ENCODE measurements at places on chromosomes 2 and 18. TPM values are rescaled to one million over a fixed set of nuclear protein-coding genes. Genes with fewer than 3 reads are reported as not detected.

The SIX2 gene
- not detected for total RNA-seq

The CCBE1 gene
- total RNA-seq, result 0.36 TPM

The PGAP1 gene
- 24.5 TPM for total RNA-seq

The DNER gene
- total RNA-seq, result not detected

The HRH4 gene
- 0.65 TPM for total RNA-seq

The MRO gene
- total RNA-seq, result not detected

The MC5R gene
- total RNA-seq, result not detected

The SCN2A gene
- total RNA-seq, result not detected

The FER1L5 gene
- not detected for total RNA-seq

The CNGA3 gene
- total RNA-seq, result not detected

The FHOD3 gene
- not detected for total RNA-seq

DNA sequence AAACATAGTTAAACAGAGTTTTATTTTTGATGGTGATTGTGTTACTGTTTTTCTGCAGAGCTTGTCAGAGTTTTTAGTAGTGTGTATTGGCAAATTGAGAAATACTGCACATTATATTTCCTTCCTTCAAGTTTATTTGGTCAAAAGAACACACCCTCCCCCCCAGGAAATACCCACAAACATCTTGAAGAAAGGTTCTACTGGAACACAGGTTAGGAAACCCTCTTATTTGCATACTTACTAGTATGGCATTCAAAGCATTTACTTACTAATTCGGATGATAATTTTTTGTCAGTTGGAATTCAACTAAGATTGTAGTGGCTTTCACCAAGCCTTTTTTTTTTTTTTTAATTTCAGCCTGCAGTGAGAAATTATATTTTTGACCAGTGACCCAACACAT, 9.1 kb downstream of the CAB39 start:
- DNase-seq, result no peak

DNA sequence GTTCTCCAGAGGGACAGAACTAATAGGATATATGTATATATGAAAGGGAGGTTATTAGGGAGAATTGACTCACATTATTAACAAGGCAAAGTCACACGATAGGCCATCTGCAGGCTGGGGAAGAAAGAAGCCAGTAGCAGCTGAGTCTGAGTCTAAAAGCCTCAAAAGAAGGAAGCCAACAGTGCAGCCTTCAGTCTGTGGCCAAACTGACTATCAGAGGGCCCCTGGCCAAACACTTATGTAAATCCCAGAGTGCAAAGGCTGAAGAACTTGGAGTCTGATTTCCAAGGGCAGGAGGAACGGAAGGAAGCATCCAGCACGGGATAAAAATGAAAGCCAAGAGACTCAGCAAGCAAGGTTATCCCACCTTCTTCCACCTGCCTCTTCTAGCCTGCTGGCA, 108.0 kb upstream of the LDLRAD4 start:
- DNase-seq, result no peak

GRCh38 chr18:13608791-13609532, 117.4 kb downstream of the FAM210A start:
- DNase-seq, result peak; percentile 76

GRCh38 chr2:236177604-236177966, 9.4 kb upstream of the GBX2 start:
- peak; percentile 60 for DNase-seq

DNA sequence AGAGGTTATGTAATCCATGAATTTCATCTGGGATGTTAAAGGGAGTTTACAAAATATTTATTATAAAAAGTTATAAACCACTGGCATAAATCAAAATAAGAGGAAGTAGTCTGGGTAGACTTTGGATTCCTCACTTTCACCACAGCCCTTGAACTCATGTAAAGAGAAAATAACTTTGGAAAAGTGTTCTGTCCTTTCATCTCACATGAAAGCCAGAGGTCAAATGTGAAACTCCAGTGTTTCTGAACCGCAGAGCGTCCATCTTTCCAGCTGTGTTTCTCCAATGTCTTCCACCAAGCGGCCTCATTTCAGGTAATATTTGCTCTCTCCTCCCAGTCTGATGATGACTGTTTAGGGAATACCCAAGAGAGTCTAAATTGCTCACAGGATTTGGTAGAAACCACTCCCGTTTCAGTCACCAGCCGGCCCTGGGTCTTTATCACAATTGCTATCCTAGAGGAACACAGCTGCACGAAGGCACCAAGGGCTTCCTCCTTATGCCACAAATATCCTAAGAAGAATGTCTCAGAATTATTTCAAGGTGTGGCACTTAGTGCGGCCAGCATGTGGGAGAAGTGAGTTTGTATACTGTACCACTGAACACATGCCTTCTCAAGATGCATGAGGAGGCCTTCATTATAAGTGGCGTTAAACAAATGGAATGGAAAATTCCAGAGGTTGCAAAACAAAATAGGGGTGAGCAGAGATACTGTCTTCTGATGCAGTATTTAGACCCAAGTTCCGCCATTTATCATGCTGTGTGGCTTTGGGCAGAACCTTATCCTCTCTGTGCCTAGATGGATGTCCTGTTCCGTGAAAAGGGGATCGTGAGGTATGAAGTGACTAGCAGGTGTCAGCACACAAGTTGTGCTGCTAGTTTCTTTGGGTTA, 63.8 kb downstream of the ACTR2 start:
- DNase-seq, result no peak

- no peak for DNase-seq
These were observed 62.6 kb upstream of the ASAP2 start for GRCh38 chr2:9144046-9144445.

GRCh38 chr2:28680657-28681056, 71.0 kb upstream of the PPP1CB start:
- DNase-seq, result no peak

DNA sequence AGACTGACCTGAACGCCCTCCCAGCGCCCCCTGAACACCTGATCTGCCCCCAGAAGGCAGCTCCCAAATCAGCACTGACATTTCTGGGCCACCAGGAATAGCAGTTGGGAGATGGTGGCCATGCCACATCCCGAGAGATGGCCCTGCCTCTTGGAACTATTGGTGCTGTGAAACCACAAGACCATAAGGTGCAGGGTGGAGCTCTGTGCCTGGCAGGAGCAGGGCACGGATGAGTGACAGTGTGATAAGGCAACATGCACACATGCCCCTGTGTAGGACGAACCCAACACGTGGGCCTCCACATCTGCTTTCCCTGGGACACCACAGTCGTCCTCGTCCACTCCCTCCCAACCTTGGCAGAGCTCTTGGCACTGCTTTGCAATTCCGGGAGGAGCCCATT, 26.9 kb downstream of the ANO7 start:
- no peak for DNase-seq

GRCh38 chr2:144409241-144409640, 110.7 kb downstream of the ZEB2 start:
- no peak for DNase-seq

GRCh38 chr18:53906681-53907080, 317.8 kb downstream of the MBD2 start:
- DNase-seq, result no peak

DNA sequence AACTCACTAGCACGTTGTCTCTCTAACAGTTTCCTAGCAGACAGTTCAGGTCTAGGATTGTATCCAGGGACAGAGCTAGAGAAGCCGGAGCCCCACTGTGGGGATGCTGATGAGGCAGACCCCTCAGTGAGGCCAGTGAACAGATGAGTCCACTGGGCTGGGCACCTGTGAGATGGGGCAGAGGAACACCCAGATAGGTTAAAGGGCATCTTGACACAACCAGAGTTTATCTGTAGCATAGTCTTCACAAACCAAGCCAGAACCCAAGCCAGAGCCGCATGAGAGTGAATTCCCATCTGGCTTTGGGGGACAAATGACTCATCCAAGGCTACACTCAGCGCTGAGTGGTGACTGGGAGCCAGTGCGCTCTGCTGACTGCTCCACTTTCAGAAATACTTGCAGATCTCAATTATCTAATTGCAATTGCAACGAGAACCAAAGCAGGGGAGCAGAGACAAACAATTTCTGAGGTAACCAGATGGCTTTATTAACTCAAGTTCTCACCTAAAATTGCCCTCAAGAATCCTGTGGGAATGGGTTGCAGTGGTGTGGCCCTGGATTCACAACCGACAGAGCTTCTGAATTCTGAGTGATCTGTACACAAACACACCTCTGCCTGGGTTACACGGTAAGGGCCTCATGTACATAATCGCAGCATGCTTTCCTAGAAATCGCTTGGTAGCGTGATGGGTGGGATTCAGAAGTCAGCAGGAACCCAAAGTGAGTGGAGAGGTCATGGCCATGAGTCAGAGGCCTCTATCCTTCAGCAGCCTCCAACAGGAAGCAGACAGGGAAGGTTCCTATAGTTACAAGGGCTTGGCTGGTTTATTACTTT, 48.7 kb upstream of the MSH2 start:
- DNase-seq, result no peak

DNA sequence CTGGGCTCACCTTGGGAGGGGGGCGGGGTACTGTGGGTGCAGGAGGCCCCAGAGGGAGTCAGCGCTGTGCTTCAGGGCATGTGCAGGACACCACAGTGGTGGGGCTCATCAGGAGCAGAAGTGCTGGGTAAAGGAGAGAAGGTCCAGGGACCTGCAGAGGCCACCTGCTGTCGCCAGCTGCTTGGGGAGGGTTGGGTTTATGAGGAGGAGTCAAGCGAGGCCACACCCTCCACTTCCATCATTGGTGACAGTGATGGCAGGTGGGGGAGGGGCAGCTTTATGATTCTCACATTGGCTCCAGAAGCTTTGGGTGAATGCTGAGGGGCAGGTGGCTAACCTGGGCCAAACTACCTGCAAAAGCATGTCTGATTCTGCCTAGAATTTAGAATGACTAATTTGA, 392.6 kb downstream of the HRH4 start:
- DNase-seq, result no peak

GRCh38 chr2:203887677-203888076, 20.1 kb downstream of the CTLA4 start:
- DNase-seq, result no peak

DNA sequence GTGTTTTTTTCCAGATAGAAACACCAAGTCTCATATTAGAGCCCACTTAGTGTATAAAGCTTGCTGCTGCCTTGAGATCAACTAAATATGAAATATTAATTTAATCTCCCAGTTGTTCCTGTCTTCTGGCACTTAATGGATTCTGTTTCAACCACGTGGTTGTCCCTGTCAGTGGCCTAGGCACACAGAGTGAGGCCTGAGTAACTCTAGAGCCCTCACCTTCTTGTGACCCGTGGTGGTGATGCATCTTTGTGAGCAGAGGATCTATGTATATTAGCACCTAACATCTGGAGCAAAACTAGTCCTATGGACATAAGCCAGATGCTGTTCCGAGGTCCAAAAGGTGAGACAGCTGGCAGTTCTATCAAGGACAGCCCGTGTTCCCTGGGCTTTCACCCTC, 74.8 kb downstream of the FEZ2 start:
- DNase-seq, result no peak

GRCh38 chr2:98469862-98470544, 25.3 kb downstream of the INPP4A start:
- DNase-seq, result no peak

Measured in activated CD4-positive, alpha-beta memory T cell treated with anti-CD3 and anti-CD28 coated beads for 36 hours (primary cell).